H1 (cell line): ENCODE measurements at places on chromosomes 2 and 18. TPM values are rescaled to one million over a fixed set of nuclear protein-coding genes. Genes with fewer than 3 reads are reported as not detected.

DNA sequence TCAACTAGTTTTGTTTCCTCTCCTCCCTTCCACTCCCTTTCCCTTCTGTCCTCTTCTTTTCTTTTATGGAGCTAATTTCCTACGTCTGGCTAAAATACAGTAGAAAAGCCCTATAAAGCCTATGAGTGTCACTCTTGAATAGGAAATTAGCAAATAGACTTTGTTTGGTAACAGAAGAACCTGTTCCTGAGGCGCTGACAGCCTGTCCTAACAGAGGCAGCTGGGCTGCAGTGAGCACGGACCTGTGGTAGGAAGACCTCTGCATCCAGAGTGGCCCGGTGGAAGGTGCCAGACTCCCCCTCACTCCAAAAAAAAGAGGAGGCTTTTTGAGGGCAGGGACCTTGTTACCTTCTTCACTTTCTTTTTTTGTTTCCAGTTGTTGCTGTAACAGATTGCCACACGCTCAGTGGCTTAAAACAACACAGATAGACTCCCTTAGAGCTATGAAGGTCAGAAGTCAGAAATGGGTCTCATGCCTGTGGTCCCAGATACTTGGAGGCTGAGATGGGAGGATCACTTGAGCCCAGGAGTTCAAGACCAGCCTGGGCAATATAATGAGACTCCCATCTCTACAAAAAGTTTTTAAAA, 81.2 kb upstream of the TXNDC2 start:
- DNase-seq: no peak

GRCh38 chr2:119950966-119951365, 61.9 kb upstream of the EPB41L5 start:
- no peak for DNase-seq

- no peak for DNase-seq
These were observed 23.5 kb upstream of the MTERF4 start for GRCh38 chr2:241125626-241126025.

DNA sequence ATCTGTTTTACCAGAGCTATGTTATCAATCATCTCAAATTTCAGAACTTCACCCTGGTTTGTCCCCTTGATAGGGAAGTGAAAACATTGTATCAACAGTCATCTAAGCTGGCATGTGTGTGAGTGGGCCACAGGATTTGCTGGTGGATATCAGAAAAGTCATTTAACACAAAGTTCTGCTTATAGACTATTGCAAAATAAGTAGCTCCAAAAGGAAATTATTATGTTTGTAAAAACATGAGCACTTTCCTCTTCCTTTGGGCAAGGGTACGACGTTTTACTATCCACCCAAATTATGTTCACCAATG, 20.7 kb upstream of the COPS8 start:
- DNase-seq: no peak

DNA sequence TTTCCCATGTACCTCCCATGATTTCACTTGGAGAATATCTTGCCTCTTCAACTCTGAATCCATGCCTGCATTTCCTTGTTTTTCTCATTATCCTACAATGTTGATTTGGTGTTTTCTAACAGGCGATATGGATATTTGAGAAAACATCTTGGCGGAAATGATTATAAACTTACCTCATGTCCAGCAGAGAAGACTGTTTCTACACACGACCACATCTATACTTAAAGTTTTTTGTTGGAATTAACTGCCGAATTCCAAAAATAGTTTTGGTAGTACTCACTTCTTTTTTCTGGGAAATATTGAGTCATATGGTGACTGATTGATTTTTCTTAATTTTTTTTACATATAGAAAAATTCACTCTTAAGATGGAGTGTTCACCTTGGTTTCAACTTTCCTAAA, 41.4 kb upstream of the TMEFF2 start:
- DNase-seq: no peak

DNA sequence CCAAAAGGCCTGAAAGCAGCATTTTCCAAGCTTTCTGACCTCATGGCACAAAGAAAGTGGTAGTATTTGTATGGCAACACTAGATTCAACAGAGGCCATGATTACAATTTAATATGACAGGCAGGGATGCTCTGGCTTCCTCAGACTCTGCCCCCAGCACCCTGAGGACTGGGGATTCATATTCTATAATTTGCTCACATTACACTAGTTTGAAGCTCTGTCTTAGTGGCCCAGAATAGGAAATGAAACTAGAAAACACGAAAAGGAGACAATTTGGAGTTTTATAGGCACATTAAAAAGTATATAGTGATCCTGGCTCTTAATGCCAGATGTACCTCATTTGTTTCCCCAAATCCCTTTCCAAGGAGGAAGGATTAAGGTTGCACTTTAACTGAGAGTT, 173.0 kb upstream of the STK17B start:
- no peak for DNase-seq

GRCh38 chr2:239826376-239826775, 198.8 kb downstream of the NDUFA10 start:
- no peak for DNase-seq

GRCh38 chr2:190707726-190708125, 58.8 kb downstream of the NAB1 start:
- no peak for DNase-seq

GRCh38 chr2:100876231-100876860, 56.4 kb downstream of the NPAS2 start:
- DNase-seq: no peak

GRCh38 chr2:240705204-240705791, 13.6 kb downstream of the AQP12A start:
- no peak for DNase-seq

GRCh38 chr2:36165132-36165531, 190.4 kb upstream of the CRIM1 start:
- no peak for DNase-seq

DNA sequence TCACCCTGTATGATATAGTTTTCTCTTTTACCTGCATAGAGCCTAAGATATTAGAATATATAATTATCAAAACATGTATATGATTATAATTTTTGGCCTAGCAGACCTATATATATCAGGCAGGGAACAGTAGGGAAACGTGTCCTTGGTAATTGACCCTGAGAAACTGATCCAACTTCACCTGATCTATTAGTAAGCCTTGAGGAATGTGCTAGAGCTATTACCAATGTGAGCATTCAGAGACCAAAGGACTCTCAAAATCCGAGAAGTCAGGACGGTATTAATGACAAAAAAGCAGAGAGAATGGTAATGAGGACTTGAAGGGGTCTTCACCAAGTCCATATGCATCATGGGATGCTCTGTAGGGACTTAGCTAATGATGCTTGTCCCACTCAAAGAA, 571.9 kb downstream of the CPS1 start:
- DNase-seq: no peak

DNA sequence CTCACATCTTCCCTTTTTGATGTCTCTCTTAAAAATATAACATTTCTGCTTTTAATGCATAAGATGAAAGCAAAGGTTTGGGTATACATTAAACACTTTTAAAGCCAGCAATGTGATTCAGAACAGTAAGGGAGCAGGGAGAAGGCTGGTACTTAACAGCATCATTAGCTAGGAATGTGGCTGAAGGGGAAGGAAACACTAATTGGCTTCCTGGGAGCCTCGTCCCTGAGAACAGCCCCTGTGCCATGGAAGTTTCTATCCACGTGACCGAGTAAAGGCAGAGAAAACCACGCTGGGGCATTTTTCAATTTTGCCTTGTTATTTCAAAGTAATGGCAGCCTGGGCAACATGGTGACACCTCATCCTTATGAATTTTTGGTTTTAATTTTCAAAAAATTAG, 109.2 kb upstream of the GPC1 start:
- no peak for DNase-seq

DNA sequence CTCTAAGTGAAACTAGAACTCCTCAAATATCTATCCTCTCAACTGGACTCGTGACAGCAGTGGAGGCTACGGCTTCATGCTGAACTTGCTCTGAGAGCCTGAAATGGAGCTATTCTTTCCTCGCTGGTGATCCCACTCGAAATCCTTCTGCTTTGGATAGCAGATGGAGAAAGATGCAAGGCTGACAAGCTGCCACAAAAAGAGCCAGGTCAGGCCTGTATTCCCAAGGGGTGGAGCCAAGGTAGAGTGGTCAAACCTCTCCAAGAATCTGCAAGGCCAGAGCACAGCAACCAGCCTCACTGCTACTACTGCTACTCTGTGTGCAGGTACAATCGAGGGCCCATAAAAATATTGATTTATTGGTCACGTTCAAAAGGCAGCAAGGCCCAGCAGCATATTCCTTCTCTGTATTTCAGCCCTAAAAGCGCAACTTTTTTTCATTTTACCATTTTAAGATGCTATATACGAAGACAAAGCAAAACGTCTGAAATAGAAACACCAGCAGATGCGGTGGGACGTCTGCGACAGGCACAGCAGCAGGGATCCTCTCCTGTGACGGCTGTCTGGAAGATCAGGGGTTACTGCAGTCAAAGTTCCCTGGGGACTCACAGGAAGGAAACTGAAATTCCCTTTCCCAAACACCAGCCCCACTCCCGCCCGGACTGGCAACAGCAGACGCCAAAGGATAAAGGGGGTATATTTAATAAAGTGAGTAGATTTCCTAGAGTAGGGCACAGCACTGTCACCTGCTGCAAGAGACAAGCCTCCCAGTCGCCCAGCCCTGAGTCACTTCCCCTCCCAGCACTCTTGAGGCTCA, 2.4 kb downstream of the SPRED2 start:
- no peak for DNase-seq

DNA sequence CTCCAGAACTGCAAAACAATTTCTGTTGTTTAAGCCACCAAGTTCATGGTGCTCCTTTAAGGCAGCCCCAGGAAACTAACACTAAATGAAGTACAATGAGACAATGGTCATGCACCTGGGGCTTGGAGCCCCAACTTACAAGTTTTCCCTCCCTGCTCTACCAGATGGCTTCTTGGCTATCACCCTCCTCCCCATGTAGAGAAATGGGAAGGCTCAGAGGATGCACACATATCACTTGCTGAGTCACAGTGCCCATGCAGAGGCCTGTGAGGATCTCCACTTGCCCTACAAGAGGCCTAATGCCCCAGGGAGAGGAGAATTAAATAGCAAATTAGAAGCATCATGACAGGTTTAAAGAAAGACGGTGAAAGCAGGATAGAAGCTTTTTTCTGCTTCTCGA, 270.9 kb downstream of the TTC32 start:
- DNase-seq: no peak

DNA sequence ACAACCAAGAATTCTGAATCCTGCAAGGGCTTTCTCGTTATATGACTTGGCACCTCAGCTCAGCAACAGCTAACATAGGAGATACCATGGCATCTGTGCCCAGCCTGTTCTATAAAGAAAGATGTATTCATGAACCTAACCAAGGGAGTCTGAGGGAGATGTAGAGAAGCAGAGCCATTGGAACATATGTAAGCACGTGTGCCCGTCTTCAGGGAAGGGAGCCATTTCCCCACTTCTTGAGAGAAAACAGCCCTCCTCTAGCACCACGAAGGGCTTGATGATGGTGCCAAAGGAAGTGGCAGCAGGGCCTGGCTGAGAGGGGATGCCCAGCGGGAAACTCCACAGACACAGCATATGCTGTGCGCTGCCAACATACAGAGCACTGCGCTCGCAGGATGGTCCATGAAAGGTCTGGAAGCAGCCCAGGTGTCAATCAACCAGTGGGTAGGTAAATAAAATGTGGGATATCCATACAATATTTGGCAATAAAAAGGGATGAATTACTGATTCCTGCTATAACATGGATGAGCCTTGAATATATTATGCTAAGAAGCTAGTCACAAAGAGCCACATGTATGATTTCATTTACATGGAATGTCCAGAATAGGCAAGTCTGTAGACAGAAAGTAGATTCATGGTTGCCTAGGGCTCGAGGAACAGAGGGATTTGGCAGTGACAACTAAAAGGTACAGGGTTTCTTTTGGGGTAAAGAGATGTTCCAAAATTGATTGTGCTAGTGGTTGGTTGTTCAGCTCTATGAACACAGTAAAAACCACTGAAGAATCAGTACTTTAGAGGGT, 16.1 kb downstream of the TMEM247 start:
- no peak for DNase-seq

DNA sequence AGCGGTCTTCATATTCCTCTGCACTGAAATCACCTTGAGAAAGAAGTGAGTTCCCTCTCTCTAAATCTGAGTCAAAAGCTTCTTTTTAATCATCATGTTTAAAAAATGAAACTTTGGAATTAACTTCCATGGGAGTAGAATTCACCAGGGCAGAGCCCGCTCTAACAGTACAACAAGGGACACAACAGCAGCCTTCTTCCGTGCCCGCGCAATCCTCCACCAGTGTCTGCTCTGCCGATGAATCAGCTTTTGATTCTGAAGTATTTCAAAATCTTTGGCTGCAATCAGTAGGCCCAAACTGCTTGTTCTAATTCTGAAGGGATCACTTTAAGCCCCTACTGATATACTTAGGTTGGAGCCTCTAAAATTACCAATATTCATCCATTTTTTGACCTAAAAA, 76.9 kb downstream of the USP40 start:
- DNase-seq: no peak

DNA sequence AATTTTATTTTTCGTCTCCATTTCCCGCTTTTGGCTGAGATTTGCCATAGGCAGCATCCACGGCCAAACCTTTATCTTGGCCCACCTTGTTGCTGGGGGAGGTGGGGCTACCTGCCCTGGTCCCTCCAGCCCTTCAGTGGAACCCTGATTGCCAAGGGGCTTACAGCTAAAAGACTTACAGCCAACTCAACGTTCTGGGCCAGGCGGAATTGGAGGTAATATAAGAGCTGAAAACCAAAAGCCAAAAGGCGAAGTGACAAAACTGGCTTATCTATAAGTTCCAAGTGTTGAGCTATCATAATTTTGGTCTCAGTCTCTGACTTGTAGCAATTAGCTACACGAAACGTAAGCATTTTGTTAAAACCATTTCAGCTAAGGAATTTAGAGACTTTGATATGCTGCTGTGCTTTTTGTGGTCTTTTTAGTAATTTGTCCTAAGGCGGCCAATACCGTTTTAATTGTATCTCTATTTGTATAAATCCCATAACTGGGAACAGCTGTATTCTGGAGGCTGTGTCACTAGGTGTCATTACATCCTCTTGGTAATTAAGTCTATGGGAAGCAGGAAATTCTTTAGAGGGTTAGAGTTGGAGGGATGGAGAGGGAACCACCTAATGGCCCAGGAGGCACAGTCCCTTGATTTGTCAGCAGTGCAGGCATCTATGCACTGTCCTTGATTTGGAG, 24.0 kb downstream of the PDCD1 start:
- no peak for DNase-seq

- no peak for DNase-seq
These were observed 620.2 kb downstream of the KCNJ3 start for GRCh38 chr2:155318710-155319109.

- DNase-seq: peak; percentile 58
These were observed 39.2 kb downstream of the BIN1 start for GRCh38 chr2:127067620-127068350.

DNA sequence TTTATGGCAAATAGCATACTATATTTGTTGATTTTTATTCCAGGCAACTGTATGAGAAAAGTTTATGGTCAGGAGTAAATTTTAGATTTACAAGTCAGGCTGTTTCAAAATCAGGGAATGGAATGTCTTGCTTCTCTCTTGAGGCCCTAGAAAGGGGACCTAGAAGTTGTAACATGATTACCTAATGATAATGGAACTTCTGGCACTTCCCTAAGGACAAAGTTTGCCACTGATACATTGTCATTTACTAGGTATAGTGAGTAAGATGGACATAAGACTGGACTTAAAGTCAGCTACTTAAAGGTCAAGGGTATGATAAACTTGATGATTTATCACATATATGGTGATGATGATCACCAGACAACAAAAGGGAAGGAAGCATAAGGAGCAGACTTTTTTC, 103.3 kb upstream of the VRK2 start:
- DNase-seq: no peak

Gene CDH19
- not detected in 2 replicates for polyA plus RNA-seq

Gene TMEM200C
- 3.4 and 4.2 TPM in 2 replicates for polyA plus RNA-seq

Gene WDR33
- 12.7 and 18.1 TPM in 2 replicates for polyA plus RNA-seq

Gene TMEM247
- not detected in 2 replicates for polyA plus RNA-seq

Gene HOXD3
- not detected in 2 replicates for polyA plus RNA-seq

Gene ATP8B1
- polyA plus RNA-seq: 1.1 TPM in 2 replicates

Gene RFTN2
- 0.42 and 2.3 TPM in 2 replicates for polyA plus RNA-seq
